ENCODE measurements at places on chromosomes 7 and 10.

DNA sequence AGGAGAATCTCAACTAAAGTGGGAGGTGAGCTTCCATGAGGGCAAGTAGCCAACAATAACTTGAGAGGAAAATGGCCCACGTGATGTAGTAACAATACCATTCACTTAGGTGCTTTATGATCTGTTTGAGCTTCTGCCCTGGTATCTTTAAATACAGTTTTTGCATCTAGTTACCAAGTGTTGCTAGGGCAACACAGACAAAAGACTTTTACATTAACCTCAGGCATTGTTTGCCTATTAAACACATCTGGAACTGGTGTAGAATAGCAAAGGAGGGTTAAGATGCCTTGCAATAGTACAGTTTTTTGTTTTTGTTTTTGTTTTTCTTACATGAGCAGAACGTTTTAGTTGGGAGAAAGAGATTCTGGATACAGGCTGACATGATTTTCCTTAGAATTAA lies 97.7 kb upstream of the MTPN start:
- no peak for DNase-seq

DNA sequence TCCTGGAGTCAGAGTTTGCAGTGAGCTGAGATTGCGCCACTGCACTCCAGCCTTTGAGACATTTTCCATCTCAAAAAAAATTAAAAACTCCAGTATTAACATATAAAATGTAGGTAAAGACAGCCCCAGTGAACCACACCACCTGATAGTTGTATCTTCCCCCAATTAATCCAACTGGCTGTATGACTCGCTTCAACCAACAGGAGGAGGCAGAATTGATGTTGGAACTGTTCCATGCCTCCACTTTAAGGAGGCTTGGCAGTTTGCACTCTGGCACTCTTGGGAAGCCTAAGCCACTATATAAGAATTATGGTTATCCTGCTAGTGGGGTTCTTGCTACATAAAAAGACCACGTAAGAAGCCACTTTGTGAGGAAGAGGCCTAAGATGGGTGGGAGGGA lies 72.7 kb downstream of the STK17A start:
- DNase-seq: no peak

DNA sequence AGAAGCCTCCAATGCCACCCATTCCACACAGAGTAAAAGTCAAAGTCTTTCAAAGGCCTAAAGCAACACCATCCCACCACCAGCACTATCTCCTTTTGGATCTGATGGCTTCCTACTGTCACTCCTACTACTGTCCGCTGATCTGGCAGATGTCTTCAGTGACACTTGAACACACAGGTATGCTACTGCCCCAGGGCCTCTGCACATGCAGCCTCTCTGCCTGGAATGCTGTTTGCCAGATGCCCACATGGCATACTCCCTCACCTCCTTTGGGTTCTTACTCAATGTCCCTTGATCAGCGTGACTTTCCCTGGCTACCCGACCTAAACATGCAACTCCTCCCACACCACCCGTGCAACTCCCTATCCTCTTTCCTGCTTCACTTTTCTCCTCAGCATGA lies 512.4 kb downstream of the KCNMA1 start:
- DNase-seq: no peak

DNA sequence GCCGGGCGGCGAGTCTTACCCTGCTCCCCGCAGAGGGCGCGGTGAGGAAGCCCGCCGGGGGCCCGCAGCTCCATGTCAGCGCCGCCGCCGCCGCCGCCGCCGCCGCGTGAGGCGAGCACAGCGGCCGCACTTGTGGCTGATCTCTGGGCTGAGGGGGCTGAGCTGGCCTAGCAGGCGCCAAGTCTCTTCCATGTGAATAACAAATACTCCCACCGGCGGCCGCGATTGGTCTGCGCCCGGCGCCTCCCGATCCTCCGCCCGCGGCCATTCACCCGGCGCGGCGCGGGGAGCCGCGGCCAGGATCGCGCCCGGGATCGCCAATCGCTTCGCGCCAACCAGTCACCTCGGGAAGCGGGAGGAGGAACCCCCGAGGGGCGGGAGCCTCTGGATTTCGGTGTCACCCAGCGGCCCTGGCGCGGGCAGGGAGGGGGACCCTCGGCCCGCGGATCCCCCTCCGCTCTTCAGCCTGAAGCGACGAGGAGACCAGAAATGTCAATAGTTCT lies at the start of gene GRM8:
TSS of gene GRM8 (minus strand) at position 164 of the 503 bp plus-strand sequence.
- no peak for DNase-seq

- no peak for DNase-seq
Measured at GRCh38 chr7:138982204-138982623, 1.0 kb upstream of the KIAA1549 start.

GRCh38 chr10:33150146-33150545 lies 184.3 kb downstream of the NRP1 start:
- DNase-seq: no peak

DNA sequence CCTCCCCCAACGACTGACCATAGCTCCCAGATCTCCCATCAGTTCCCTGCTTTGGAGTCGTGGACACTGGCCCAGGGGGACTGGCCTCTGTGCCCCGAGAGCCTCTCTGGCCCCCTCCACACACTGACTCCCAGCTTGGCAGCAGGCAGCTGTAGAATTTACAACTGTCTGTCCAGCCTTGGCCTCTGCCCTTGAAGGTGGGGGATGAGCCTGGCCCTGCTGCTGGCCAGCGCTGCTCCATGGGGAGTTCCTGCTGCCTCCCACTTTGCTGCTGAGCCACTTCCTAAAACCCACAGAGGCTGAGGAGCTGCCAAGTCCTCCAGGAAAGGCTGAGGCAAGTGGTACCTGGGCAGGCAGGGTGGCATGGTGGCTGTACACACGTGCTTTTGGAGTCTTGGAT lies 147.1 kb downstream of the WDR11 start:
- no peak for DNase-seq

DNA sequence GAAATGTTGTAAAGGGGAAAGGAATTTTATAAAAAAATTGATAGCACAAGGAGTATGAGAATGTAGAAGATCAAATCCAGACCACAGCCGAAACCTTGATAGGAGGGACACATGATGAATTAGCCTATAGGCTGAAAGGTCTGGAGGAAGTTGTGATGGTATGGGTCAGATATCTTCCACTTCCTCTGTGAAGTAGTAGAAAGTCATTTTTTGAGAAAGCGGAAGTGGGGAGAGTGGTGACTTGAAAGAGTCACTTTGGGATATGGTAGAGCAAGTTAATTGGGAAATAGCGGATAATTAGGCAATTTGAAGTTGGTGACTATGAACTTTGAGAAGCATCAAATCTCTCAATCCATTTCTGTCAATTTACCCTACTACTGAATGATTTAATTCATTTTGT lies 99.4 kb downstream of the GRM8 start:
- DNase-seq: no peak

GRCh38 chr7:116500078-116500853 lies 728 bp downstream of the CAV2 start:
- DNase-seq: no peak

GRCh38 chr10:95796504-95796903 lies 40.5 kb downstream of the ENTPD1 start:
- no peak for DNase-seq

GRCh38 chr10:19204246-19204917 lies 155.8 kb downstream of the MALRD1 start:
- DNase-seq: no peak

DNA sequence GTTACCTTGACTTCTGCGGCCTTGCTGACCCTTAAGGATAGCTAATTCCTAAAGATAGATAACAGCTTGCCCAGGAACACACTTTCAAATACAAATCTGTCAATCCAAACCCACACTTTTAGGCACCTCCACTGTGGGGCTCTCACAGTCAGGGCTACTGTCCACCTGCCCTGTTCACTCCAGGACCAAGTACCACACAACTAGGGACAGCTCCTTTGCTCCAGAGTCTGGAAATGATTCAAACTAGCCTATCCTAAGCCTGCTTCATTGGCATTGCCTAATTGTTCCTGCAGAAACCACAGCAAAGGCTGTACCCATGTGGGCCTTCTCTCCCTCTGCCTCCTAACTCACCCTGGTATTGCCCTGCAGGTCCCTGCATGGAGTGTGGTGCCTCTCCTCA lies 538.9 kb upstream of the IGFBP3 start:
- DNase-seq: no peak

DNA sequence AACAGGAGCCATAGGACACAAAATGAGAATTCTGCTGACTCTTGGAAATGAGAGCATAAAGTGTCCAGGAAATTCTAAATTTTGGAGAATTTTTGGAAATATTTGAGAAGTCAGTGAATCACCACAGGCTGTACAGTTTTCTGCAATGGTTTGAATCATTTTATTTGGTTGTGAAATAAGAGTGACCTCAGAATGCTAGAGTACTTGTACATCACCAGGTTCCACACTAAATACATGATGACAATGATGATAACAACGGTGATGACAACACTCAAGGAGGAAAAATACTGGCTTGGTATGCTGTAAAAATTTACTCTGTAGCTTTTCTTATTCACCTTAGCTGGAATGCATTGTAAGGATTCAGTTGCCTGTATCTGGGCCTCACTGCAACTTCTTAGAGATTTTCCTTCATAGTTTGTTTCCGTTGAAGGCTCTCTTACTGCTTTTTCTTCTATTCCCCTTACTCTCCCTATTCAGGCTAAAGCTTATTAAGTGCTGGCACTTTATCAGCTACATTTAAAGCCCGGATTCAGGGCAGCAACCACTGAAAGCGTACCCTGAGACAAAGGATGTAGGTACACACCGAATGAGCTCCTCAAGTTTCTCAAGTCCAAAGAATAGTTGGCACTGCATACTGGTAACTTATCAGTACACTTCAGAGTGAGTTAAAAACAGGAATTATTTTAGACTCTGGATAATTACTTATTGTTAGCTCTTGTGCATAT lies 30.2 kb upstream of the NME8 start:
- DNase-seq: no peak

DNA sequence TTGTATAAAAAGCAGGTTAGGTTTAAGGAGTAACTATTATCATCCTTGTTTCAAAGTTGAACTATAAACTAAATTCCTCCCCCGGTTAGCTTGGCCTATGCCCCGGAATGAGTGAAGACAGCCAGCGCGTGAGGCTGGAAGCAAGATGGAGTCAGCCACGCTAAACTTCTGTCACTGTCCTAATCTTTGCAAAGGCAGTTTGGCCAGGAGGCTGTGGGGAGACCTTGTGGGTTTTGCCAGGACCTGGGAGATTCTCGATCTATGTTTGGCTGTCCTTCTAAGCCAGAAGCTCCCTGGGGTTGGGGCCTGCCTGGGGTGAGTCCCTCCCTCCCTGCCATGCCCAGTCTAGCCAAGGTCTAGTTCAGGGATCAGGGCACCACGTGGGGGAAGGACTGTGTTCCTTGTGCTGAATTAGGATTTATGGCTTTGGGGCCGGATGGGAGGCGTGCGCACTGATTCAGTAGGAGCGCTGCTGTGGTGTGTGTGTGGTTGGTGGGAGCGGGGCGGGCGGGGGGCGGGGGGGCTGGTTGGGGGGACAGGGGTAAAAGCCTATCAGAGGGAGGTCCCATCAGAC lies 871 bp upstream of the GTF2IRD1 start:
- DNase-seq: no peak

DNA sequence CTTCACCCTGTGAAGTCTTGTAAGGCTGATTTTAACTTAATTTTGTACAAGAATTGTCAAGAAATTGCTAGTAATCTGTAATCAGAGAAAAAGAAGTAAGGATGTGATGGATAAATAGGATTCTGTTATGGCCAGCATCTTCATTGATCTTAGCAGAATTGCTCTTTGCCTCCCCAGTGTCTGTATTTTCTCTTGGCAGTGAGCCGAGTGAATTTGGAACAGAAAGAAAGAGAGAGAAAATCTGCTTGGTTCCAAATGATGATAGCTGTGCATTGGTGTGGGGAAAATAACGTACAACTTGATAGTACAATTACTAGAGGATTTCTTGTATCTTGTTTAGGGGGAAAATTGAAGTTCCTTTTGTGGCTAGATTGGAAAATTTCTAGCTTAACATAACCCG lies 34.6 kb downstream of the VTI1A start:
- no peak for DNase-seq

GRCh38 chr10:3631291-3631690 lies 153.7 kb downstream of the KLF6 start:
- no peak for DNase-seq

GRCh38 chr7:129952086-129952652 lies 591 bp downstream of the UBE2H start:
- no peak for DNase-seq

GRCh38 chr10:71911296-71911953 lies 52.8 kb upstream of the CHST3 start:
- no peak for DNase-seq

DNA sequence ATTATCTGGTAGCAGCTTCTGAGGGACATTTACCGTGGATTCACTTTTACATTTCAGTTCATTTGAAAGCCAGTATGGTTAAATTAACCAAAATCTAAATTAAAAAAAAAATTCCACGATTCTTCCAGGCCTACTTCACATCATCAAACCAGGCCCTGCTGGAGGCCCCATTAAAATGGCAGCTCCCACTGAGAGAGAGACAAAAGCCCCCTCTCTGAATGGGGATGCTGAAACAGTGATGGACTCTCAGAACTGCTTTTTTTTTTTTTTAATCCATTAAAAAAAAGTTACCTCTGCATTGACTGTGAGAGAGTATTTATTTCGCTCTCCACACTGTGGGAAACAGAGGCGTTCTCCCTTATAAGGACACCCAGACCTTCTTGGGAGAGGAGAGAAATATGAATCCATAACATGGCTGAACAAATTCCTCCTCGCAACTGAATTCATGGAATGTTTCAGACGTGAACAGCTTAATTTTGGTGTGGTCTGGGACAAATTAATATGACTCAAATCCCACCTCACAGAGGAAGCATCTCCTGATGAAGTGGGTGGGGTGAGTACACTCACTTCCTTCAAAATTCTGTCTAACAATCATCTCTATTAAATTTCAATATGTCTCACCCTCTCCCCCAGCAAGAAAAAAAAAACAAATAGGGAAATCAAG lies 73.5 kb downstream of the SAMD9 start:
- no peak for DNase-seq

GRCh38 chr10:102185811-102186527 lies 33.8 kb downstream of the NOLC1 start:
- DNase-seq: no peak

DNA sequence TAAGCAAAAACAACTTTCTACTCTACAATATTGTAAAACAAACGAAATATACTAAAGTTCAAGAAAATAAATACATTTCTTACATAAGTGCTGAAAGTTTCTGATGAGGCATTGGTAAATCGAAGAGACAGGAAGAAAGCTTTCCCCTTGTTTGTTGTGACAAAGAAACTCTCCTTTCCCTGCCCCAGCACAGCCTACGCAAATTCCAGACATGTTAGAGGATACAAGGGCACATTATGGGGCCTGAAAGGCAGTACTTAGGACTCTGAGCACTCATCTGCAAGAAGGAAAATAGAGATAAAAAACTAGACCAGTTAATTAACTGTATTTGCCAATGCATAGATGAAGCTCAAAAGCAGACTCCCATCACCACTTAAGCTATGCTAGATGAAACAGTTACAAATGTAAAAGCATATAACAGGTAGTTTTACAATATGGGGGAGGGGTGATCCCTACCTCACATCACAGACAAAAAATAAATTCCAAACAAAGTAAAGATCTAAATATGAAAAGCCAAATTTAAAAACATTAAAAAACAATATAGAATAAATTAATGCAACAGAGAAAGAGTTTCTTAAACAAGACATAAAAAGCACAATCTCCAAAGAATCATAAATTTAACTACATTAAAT lies 21.8 kb downstream of the ARHGAP19 start:
- no peak for DNase-seq

GRCh38 chr10:123512901-123513775 lies 153.0 kb upstream of the GPR26 start:
- DNase-seq: no peak
